Inflammatory macrophage (primary cell): ENCODE measurements at places on chromosomes 12 and 14.

GRCh38 chr14:74275241-74275841, 27.4 kb downstream of the ABCD4 start:
- no peak for DNase-seq

DNA sequence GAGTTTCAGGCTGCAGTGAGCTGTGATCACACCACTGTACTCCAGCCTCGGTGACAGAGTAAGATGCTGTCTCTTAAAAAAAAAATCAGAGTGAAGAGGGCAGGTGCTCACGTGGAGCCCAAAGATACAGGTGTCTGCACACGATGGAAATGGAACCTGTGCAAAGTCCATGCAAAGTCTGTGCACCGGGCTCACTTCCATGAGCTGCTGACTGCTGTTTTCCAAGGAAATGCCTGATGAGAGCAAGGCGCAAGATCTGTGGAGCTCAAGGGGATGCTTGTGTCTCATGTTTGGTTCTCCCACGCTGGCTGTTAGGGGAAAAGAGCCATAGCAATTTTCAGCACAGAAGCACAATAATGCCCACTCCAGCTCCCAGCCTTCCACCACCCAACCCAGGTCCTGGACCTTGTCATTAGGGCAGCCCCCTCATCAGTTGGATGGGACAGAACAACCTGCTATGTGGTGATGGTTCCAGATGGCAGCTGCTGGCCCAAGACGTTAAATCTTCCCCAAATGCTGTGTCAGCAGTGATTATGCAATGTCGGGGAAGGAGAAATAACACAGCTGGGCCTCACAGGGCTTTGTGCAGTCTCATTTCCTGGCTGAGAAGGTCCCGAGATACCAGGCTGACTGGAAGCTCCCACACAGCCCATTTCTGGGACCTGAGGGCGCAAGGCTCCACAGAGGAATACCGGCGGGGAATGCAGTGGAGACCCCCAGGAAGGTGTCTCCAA, 27.9 kb upstream of the DICER1 start:
- DNase-seq, result peak; percentile 91

GRCh38 chr12:91792597-91792996, 353.0 kb downstream of the BTG1 start:
- no peak for DNase-seq

DNA sequence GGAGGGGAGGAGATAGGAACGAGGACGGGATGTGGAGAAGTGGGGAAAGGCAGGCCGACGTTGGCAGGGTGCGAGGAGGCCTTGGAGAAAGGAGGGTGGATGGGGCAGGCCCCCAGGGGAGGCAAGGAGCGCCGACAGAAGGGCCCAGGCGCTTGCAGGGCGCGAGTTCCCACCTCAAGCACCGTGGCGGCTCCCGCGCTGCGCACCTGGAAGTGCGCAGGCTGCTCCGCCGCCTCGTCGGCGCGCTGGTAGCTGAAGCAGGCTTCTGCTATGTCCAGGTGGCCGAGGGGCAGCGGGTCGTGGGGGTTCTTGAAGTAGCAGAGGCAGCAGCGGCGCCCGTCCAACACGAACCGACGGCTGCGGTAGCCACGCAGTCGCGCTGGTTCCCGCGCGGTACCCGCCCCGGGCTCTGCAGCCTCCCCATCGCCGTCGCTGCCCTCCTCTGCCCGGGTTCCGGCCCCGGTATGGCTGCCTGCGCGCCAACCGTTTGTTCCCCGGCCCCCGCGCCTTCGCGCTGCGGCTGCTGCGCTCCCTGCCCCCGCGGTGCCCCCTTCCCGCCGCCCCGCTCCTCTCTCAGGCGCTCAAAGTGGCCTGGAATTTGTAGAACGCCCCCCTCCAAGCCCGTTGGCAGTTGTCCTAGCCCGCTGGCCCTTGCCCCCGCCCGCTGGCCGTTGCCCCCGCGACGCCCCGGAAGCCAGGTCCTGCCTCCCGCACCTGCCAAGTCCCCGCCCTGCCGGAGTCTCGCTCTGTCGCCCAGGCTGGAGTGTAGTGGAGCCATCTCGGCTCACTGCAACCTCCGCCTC, 1.1 kb upstream of the ACTR6 start:
- peak; percentile 37 for DNase-seq

- DNase-seq, result no peak
Measured at GRCh38 chr14:30138567-30138966, 210.9 kb upstream of the PRKD1 start.

DNA sequence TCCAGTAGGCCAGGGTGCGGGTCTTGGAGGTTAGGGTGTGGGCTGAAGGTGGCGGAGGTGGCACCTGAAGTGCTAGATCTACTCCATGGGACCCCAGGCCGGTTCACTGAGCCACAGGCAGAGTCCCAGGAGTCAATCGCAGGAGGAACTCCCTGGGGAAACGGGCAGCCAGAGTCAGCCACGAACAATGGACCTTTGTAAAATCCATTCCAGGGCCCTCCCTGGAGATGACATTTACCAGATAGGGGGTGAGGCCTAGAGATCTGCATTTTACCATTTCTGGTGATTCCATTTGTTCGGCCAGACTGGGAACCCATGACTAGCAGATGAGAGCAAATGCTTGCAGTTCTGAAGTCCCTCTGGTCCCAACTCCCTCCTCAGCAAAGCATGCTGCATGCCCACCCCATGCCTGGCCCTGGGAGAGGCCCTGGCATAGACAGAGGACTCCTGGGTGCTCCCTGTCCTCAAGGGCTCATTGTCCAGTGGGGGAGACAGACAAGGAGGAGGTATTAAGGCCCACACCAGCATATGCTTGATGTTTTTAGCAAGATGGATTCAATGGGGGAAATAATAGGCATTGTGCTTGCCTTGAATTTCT, 115.5 kb downstream of the EML1 start:
- no peak for DNase-seq

- DNase-seq, result no peak
Measured at GRCh38 chr12:6468283-6468575, 2.2 kb downstream of the VAMP1 start.

GRCh38 chr12:132813443-132813842, 15.2 kb downstream of the GOLGA3 start:
- DNase-seq, result no peak
